ENCODE measurements at places on chromosomes 3 and 15.

DNA sequence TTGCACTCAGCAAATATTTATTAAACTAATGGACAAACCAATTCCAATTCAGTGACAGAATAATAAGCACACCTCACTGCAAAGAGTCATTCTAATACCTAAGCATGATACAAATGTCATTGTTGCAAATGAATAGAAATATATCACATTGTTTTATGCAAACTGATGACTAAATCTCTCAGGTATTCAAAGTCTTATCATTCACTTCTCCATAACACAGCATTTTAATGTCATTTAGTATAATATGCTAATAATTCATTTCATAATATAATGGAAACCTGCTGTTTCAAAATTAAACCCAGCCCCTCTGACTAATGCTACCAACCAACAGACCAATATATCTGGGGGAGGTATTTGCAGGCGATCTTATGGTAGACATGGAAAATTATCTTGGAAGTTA, 71.8 kb downstream of the FGF7 start:
- no peak for DNase-seq

DNA sequence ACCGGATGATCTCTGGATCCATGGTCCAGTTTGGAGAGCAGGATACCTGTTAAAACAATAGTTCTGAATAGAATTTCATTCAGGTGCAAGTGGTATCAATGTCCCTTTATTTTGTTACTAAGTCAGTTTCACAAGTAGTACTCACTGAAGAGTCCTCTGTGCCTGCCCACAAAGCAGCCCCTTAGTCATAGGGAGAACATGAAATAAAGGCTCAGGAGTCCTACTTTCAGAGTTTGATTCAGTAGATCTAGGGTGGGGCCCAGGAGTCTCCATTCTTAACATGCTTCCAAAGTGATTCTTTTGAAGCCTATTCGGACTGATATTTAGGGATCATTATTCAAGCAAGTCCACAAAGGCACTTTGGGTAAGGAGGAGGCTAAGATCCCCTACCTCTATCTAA, 79.8 kb upstream of the ACKR4 start:
- DNase-seq = no peak

DNA sequence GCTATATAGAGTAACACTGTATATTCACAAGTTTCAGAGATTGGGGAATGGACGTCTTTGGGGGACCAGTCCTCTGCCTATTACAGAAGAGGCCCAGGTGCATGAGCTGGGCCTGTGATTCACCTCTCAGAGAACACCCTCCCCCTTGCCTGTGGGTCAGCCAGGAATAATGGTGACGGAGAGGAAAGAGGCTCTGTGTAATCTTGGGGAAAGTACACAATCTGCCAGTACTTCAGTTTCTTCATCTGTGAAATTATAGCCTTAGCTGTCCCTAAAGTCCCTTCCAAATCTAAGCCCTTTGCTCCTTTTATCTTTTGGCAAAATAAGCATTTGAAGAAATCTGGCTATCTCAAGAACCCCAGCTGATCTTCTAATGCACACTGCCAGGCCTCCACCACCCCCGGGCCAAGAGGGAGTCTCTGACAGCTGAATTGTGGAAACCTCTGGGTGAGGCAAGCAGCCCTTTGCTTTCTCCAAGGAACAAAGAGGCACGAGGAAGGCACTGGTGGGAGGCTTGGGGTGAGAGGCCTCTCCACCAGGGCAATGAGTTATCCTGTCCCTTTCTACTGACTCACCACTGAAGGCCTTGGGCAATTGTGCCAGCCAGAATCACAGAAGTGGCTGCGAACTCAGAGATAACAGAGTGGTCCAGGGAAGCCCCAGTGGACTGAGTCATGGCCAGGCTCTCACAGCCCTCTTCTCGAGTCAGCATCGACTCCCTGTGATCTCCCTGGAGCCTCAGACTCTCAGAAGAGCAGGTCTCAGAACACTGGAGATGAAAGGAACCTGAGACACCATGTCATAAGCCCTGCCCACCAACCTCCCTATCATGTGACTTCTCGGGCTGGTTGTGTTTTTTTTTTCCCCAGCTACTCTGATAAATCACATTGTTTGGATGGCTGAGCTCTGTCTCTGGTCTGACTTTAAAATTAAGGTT, 31.8 kb downstream of the CCNL1 start:
- no peak for DNase-seq

DNA sequence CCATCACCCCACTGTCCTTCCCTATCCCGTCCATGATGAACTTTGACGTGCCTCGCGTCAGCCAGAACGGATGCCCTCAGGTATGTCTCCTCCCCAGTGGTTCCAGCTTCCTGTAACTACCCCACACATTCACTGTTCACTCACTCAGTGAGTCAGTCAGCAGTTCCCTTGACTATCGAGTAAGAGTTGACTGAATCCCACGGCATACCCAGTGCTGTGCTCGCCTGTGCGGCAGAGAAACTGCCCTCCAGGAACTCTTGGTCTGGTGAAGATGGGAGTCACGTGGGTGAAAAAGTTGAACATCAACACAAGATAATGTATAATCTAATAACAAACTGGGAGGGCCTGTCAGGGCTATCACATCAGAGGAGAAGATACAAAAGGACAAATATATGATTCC, 36.7 kb downstream of the CCDC33 start:
- DNase-seq = no peak

DNA sequence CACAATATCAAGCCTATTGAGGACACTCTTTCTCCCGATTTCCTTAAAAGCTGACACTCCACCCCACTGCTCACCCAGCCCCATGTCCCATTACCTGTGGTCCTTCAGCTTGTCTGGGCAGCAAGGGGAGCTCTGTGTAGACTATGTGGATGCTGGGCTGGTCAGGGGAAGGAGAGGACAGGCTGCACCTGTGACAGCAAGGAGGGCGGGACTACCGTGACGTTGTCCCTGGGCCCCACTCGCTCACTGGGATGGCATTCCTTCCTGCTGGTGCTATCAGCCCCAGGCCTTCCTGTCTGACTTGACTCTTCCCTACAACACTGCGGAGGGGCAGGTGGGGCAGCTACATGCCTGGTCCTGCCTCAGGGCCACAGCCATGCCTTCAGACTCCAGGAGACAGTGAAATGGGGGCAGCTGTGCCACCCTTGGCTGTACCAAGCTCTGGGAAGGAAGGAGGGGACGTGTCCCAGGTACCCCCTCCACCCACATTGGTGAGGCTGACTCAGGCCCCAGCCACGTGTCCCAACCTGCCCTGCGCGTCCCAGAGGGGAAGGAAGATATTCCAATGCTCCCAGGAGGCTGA, at the start of gene TMEM40:
Gene TMEM40 (minus strand): TSS at position 163 of the 583 bp plus-strand sequence. CDS start 9,427 bp downstream, outside the sequence.
- no peak for DNase-seq

GRCh38 chr3:119408243-119408950, 55.0 kb downstream of the TMEM39A start:
- no peak for DNase-seq

- no peak for DNase-seq
Observed at GRCh38 chr3:110568246-110568645, 503.4 kb upstream of the NECTIN3 start.

DNA sequence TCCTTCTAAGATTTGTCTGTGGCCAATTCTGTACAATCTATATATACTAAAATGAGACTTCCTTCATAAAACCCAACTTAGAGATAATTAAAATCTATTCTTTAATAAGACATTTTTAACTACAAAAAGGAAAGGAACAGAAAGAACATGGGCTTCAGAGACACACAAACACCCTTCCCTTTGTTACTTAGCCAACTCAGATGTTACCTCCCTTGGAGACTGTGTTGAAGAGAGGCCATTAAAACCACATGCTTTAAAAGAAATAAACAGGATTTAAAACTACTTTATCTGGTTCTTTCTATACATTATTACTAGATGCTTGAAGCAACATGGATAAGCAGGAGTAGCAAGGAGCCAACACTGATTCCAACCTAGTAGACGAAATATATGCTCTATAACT, 42.0 kb downstream of the LRRFIP2 start:
- DNase-seq = no peak

GRCh38 chr15:66936861-66937582, 128.4 kb upstream of the SMAD3 start:
- no peak for DNase-seq

- DNase-seq = no peak
Observed at GRCh38 chr3:192079098-192079497, 618.1 kb downstream of the PYDC2 start.

GRCh38 chr3:38651153-38651789, 1.8 kb upstream of the SCN5A start:
- DNase-seq = peak; percentile 75

- peak; percentile 45 for DNase-seq
Observed at GRCh38 chr3:47475029-47475569, 642 bp downstream of the SCAP start.

DNA sequence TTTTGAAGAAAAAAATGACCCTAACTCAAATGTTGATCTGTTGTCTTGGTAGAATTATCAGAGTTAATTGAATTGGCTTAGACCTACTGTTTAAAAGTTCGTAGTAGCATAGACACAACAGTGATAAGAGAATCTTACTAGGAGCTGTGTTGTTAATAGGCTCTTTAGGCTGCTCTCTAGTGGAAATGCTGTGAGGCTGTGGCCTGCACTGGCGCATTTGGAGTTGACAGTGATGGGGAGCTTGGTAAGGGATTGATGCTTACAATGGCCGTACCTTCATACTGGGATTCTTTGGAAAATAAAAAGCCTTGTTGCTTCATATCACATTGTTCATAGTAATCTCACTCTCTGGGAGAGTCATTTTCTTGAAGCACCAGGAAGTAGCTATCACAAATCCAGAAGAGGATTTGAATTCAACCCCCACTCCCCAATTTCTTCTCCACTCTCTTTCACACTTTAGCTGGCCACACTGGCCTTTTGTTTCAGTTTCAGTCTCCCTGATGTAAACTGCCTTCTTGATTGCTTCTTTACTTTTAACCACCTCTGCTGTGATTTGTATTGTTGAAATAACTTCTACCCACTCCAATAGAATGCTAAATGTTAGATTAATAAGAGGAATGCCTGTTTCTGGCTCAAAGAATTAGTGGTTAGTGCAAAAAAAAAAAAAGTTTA, 56.6 kb downstream of the CEP63 start:
- no peak for DNase-seq

DNA sequence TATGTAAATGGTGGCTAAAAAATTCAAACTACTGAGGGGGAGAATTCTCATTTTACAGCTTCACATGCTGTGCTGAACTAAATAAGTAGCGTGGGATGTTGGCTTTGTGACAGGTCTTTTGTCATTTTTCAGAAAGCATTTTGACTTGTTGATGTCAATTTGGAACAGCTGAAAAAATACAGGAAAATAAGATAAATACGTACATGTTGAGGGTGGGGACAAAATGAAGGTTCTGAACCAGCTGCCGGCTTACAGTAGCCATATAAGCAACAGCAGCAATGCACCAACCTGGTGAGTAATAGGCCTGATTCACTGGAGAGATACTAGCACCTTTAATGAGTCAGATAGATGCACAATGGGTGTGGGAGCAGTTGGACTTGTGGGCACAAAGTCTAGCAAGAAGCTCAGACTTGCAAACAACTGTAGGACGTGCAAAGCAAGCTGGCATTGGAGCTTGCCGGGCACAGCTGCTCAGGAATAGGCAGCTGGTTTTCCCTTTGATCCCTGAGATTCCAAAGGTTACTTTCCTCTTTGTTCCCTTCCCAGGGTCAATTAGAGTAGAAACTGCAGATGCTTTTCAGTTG, 12.9 kb downstream of the B3GNT5 start:
- no peak for DNase-seq

- DNase-seq = no peak
Observed at GRCh38 chr3:41095702-41096101, 103.6 kb upstream of the CTNNB1 start.

DNA sequence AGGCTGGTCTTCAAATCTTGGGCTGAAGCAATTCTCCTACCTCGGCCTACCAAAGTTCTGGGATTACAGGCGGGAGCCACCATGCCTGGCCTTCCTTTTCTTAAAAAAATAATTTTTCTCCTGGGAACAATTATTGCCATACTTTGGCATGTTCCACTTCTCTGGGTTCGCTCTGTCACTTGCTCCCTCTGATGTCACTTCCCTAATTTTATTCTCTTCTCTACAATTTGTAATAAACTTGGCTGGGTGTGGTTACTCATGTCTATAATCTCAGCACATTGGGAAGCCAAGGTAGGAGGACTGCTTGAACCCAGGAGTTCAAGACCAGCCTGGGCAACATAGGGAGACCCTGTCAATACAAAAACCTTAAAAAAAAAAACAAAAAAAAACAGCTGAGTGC, 6.1 kb upstream of the IMPDH2 start:
- DNase-seq = no peak

- no peak for DNase-seq
Observed at GRCh38 chr15:86653344-86654197, 573.9 kb downstream of the AGBL1 start.

- no peak for DNase-seq
Observed at GRCh38 chr3:112634786-112635541, 6.0 kb downstream of the CCDC80 start.

GRCh38 chr3:141128126-141128777, 77.1 kb downstream of the SPSB4 start:
- no peak for DNase-seq

DNA sequence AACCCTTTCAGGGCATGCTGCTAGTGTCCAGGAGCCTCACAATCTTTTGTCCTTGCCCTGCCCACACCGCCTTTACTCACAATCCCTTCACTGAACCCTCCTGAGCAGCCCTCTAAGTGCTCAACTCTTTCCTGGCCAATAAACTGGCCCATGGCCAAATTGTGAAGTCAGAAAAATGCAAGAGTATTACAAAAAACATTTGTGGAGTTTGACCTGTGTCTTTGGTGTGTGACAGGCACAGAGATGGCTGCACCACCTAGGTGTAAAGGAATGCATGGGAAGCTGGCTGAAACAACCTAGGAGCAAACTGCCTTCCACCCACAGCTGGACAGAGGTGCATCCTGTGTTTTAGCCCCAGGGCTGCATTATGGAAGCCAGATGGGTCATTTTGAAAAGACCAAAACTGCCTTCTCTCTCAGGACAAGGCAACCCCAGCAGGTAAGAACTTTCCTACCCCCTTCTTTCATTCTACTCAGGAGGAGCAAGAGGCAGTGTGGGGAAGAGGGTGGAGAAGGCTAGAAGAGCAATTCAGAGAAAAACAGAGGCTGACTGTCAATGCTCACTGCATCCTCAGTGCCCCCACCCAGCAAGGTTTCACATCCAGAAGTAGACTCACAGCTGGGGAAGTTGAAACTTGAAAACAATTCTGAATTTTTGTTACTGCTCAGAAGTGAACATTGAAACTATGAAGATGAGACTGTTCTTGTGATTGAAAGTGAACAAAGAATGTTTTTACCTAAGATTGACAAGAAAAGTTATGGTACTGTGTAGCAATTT, 78.6 kb downstream of the TRIM42 start:
- DNase-seq = no peak

GRCh38 chr15:80976851-80977250, 12.8 kb downstream of the MESD start:
- DNase-seq = no peak

DNA sequence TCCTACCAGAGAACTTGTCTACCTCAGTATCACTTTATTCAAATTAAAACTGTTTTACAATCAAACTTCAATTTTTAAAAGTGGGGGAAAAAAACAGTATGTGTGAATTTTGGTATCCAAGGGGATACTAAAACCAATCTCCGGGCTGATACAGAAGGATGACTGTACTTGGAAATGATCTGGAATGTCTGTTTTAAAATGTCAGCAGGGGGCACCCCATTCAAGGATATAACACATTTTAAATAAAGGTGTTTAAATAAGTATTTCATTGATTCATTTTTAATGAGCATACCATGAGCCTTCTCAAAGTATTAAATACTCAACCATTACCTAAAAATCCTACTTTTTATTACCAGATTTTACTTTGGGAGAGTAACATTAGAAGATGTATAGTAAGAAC, 67.9 kb downstream of the ULK4 start:
- DNase-seq = no peak
